Jurkat, Clone E6-1 (cell line): ENCODE measurements at places on chromosomes 2 and 18.

GRCh38 chr2:167595839-167596471, 651.4 kb downstream of the STK39 start:
- DNase-seq: no peak

DNA sequence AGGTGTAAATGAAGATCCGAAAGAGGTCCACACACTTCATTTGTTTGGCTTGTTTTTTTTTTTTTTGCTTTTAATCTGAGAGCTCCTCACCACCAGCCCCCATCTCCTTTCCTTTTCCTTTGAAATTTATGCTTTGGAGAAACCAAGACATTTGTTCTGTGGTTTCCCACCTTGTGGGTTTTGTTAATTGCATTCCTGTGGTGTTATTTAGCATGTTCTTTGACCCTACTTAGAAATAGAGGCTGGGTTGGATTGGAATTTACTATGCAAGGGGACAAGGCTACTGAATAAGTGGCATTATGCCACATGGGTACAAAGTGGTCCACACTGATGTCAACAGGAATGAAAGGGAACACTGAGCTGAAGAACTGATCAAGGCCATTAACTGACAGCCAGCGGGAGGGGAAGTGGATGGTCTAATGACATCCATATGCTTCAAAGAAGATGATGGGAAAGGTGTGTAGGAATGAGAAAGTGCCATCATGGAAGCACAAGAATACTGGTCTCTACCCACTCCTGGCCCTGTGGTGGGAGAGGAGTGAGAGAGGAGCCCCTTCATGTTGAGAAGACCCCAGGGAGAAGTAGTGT, 8.9 kb downstream of the CCL20 start:
- no peak for DNase-seq

- no peak for DNase-seq
Measured at GRCh38 chr2:207330912-207331311, 165.2 kb upstream of the KLF7 start.

DNA sequence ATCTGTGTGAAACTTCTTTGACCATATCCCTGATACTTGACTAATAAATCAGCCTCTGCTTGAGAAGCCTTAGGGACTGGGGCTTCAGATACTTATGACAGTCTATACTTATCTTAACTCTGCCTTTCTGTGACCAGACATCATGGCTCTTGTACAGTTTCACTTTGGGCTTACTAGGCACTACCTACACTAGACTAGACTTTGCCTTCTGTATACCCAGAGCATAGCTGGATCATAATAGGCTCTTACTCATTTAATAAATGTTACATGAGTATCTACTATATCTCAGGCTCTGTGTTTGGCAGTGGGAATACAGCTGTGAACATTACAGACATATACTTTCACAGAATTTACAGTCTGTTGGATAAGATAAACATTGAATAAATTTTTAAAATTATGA, 9.0 kb downstream of the UGP2 start:
- DNase-seq: no peak

- DNase-seq: no peak
Measured at GRCh38 chr2:199956062-199956380, 639 bp downstream of the MAIP1 start.

- no peak for DNase-seq
Measured at GRCh38 chr18:25038261-25038660, 313.7 kb downstream of the ZNF521 start.

- DNase-seq: no peak
Measured at GRCh38 chr18:33676593-33676992, 98.6 kb downstream of the ASXL3 start.

DNA sequence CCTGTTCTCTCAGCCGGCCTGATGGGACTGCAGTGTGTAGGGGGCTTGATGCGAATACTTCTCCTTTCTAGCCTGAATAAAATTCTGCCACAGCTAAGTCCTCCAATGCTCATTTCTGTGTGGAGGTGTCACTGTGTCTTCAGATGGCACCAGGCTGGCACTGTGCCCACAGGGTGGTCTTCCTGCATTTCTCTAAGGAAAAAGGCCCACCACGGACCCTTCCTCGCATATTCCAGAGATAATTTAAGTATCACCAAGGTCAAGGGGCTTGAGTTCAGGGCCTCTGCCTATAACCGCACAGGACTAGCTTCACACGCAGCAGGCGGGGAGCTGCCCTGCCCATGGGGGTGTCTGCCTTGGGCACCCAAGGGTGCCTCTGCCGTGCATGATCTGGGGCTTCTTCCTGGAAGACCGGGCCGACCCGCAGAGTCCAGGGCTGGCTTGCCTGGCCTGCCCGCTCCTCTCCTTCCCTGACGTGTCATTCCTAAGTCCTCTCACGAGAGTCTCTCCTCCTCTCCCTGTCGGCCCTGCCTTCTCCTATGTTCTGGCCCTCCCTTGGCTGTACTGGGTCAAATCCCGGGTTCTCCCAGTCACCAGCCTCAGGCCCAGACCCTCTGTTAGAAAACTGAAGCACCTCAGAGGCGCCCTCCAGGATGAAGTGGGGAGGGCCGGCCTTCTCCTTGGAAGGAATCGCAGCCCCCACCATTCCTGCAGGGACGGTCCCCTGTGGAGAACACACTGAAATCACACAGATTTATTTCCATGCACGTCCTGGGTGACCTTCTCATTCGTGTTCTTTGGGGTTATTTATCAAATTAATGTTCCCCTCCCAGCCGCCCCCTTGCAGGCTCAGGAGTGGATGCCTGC, 48.9 kb upstream of the PXDN start:
- DNase-seq: no peak

- no peak for DNase-seq
Measured at GRCh38 chr2:3099145-3099859, 278.3 kb downstream of the EIPR1 start.

DNA sequence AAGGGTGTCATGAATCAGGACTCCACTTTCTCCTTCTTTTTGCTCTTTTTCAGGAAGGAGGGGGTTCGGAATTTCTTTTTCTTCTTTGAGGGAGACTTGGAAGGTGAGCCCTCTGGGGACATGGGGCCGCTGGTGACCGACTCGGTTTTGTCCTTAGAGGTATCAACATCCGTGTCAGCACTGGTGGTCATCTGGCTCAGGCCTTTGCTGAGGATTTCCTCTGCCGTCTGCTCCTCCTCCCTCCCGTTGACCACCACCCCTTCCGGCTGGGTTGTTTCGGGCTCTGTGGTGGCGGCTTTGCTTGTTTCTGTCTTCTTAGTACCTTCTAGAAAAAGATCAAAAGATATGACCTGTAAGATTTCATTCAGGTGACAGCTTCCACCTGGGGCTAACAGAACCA, 104.6 kb downstream of the ADD2 start:
- no peak for DNase-seq

DNA sequence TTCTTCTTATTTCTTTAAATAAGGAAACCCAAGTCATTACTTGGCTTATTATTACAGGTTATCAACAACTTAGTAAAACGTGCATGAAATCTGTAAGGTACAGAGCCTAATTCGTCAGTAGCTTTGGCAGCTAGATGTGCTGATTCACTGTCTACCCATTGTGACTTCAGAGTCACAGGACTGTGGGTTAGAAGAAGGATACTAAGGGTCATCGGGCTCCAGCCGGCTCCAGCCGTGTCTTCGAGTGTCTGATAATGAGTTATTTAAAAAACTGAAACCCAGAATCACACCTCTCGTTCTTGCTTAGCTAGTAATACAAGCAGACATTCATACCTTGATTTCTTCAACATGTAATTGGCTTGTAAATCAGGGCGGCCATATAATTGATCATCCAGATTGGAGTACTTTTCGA, 170.5 kb downstream of the FMNL2 start:
- no peak for DNase-seq

- no peak for DNase-seq
Measured at GRCh38 chr2:221245045-221245444, 327.1 kb downstream of the EPHA4 start.

DNA sequence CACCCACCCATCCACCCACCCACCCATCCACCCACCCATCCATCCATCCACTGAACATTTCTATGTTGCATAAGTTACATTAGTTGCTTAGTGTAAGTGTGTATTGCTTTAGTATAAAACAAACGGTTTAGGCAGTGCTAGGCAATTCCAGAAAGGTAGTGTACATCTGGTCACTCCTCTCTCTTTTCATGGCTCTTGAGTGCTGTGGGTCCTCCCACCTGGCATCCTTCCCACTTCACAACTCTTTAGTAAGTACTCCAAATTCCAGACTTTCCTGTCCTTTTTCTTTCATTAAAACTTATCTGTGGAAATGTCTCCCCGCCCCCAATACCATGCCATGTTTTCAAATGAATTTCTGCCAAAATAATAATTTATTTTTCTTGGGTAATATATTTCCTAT, 122.5 kb downstream of the PLEKHM3 start:
- DNase-seq: no peak

GRCh38 chr2:26811261-26811660, 25.4 kb downstream of the CENPA start:
- DNase-seq: no peak

GRCh38 chr2:99365661-99366060, 28.5 kb downstream of the EIF5B start:
- DNase-seq: no peak
